ENCODE measurements at places on chromosomes 5 and 9.

- no peaks in the 10 kb centered on the region for H3K27me3 ChIP-seq
- H3K36me3 ChIP-seq, result no peaks in the 10 kb centered on the region
- H3K27ac ChIP-seq, result no peak overlapping the region
- DNase-seq, result no peak
- no peaks in the 10 kb centered on the region for H3K4me1 ChIP-seq
These were observed 800.8 kb upstream of the TYRP1 start for GRCh38 chr9:11892401-11892800.

DNA sequence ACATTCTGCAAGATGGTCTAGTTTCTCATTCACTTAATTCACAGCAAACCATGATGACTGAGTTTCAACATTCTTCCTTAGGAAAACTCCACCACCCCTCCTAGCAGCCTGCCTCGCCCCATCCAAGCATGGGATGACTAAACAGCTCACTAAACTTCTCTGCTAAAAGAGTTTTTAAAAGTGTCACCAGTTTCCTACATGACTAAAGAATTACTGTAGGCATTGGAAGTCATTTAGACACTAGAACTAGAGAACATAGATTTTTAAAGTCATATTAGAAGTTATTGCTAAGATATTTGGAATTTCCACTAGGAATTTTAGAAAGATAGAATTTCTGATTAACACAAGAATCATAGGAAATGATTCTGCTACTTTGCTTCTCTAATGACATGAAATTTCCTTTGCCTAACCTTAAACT lies 5.5 kb upstream of the ESM1 start:
- no peak for DNase-seq
- no peaks in the 10 kb centered on the region for H3K4me1 ChIP-seq
- no peak overlapping the region for H3K4me3 ChIP-seq
- no peak overlapping the region for H3K27ac ChIP-seq
- no peaks in the 10 kb centered on the region for H3K36me3 ChIP-seq
- no peaks in the 10 kb centered on the region for H3K27me3 ChIP-seq

- no peak overlapping the region for H3K27ac ChIP-seq
- H3K36me3 ChIP-seq, result no peaks in the 10 kb centered on the region
- H3K4me1 ChIP-seq, result no peaks in the 10 kb centered on the region
- H3K4me3 ChIP-seq, result no peak overlapping the region
These were observed 609.5 kb upstream of the NUDT12 start for GRCh38 chr5:104171958-104172690.

- no peak for DNase-seq
- no peaks in the 10 kb centered on the region for H3K36me3 ChIP-seq
- no peaks in the 10 kb centered on the region for H3K4me1 ChIP-seq
- H3K27me3 ChIP-seq, result no peaks in the 10 kb centered on the region
These were observed 83.2 kb downstream of the PDZD2 start for GRCh38 chr5:31722111-31722510.

DNA sequence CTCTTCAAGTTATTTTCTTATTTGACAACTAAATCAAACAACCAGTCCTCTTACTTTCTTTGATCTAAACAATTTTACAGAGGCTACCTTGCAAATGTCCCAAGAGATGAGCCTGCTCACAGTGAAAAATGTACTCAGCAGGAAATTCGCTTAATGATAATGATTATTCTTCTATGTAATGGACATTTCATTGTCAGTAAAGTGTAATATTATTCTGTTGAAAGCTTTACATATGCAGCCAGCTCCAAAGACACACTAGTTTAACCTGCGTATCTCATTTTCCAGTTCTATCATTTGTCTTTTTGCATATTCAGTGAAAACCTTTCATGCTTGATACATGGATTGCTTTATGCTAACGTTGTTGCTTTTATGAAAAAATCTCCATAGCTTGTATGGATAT lies 758.7 kb upstream of the ZNF608 start:
- no peaks in the 10 kb centered on the region for H3K36me3 ChIP-seq
- H3K27ac ChIP-seq, result no peak overlapping the region
- H3K4me1 ChIP-seq, result no peaks in the 10 kb centered on the region
- H3K4me3 ChIP-seq, result no peak overlapping the region
- DNase-seq, result no peak

- no peak overlapping the region for H3K4me3 ChIP-seq
- no peaks in the 10 kb centered on the region for H3K27me3 ChIP-seq
- no peak for DNase-seq
- no peaks in the 10 kb centered on the region for H3K36me3 ChIP-seq
- H3K4me1 ChIP-seq, result no peaks in the 10 kb centered on the region
- H3K27ac ChIP-seq, result no peak overlapping the region
These were observed 119.0 kb downstream of the SV2C start for GRCh38 chr5:76202182-76202581.

DNA sequence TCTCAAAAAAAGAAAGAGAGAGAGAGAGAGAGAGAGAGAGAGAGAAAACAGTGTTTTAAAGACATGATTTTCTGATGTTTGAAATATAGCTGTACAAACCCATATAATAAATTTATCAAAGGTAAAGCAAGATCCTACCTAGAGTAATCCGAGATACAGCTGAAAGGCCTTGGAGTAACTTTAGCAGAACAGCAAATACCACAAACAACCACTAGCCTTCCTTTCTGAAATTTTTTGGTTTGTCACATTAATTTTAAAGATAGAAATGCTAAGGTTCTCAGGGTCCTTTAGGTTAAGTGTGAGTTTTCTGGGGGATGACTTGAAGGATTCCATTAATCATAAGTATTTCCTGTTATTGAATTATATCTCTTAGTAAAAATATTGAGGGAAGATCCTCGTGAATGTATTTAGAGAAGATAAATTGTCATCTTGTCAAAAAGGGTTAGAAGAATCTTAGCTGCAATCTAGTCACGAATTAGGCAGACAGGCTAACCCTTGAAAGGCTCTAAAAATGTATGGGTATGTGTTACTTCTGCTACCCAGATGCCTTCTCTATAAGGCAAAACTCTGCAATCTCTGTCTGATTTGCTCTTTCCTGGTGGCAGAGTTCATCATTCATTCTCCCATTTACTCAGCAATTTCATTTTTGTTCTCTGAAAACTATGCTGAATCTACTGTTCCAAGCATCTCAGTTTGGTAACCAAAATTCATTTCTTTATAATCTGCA lies 27.3 kb downstream of the F2RL2 start:
- H3K4me3 ChIP-seq, result no peak overlapping the region
- no peaks in the 10 kb centered on the region for H3K36me3 ChIP-seq
- no peaks in the 10 kb centered on the region for H3K27me3 ChIP-seq
- no peak overlapping the region for H3K27ac ChIP-seq
- H3K4me1 ChIP-seq, result no peaks in the 10 kb centered on the region

GRCh38 chr5:122586351-122586750 lies 188.5 kb upstream of the SNX2 start:
- no peaks in the 10 kb centered on the region for H3K27me3 ChIP-seq
- no peak overlapping the region for H3K4me3 ChIP-seq

DNA sequence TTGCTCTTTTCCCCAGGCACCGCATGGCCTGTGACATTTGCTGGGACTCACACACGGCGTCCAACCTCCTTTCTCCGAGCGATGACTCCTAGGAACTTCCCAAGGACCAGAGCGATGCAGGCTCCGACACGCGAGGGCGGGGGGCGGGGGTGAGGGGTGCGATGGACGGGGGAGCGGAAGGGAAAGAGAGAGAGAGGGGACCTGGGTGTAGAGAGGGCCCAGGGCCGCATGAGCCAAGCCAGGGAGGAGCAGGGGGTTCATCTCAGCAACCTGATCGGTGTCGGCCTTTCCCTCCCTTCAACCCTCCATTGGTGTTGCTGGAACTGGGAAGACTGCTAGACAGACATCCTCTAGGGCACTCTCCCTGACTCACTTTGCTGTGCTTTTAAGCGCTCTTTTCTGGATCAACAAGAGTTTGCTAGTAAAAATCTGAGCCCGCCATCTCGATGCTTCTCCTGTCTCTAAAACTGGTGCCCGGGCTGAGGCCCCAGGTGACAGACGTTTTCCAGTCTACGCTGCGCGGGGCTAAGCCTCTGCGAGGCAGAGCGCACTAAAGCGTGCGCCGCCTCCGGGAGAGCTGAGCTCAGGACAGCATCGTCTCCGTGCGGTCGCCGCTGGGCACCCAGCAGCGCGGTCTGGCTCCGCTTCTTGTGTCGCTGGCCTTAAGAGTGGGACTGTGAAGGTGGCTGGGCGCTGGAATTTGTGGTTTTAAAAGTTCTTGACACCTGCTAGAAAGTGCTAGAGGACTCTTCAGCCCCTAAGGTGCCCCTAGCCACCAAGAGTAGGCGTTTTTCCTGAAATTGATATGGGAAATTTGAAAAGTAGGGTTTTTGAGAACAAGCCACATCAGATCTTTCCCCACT lies 1.0 kb upstream of the TSLP start:
- no peak overlapping the region for H3K27ac ChIP-seq
- DNase-seq, result no peak
- H3K27me3 ChIP-seq, result no peaks in the 10 kb centered on the region
- H3K4me1 ChIP-seq, result peaks cover 17% of the 10 kb centered on the region
- peak overlapping the region; percentile 6 for H3K4me3 ChIP-seq

DNA sequence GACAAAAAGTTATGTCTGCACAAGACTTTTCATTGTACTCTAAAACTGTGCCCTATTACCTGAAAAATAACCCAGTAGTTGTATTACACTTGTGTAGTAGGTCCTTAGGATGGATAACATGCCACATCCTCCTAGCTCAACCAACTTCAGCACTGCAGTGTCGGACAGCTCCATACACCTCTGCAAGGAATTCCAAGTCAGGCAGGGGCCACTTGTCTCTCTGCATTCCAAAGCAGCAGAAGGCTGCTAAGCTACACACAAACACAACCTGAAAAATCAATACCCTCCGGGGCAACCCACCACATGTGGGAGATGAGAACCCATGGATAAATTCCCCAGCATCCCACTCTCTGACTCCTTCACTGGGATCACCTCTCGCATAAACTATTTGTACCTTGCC lies 50.2 kb downstream of the MED10 start:
- H3K27ac ChIP-seq, result no peak overlapping the region
- H3K4me1 ChIP-seq, result no peaks in the 10 kb centered on the region
- no peak for DNase-seq
- no peaks in the 10 kb centered on the region for H3K36me3 ChIP-seq

GRCh38 chr9:113461285-113461684 lies 2.2 kb upstream of the RGS3 start:
- H3K36me3 ChIP-seq, result no peaks in the 10 kb centered on the region
- peaks cover 20% of the 10 kb centered on the region for H3K4me1 ChIP-seq
- no peaks in the 10 kb centered on the region for H3K27me3 ChIP-seq
- H3K4me3 ChIP-seq, result no peak overlapping the region
- DNase-seq, result no peak

DNA sequence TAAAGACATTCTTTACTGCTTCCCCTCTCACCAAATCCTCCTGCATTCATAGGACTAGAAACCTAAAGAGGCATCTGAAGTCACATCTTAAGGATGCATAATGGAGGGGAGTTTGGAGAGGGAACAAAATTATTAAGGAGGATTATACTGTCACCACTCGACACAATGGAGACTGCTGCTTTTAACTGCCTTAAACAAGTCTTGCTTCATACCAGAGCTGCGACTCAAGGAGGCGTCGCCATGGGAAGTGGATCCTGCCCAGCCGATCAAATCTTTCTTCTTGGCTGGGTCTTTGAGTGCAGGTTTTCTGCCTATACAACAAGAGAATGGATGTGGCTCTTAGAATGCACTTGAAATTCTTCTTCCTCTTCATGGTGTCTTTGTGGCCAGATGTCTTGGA lies 66.7 kb upstream of the FOXE1 start:
- no peaks in the 10 kb centered on the region for H3K4me1 ChIP-seq
- no peak overlapping the region for H3K27ac ChIP-seq
- no peaks in the 10 kb centered on the region for H3K36me3 ChIP-seq

DNA sequence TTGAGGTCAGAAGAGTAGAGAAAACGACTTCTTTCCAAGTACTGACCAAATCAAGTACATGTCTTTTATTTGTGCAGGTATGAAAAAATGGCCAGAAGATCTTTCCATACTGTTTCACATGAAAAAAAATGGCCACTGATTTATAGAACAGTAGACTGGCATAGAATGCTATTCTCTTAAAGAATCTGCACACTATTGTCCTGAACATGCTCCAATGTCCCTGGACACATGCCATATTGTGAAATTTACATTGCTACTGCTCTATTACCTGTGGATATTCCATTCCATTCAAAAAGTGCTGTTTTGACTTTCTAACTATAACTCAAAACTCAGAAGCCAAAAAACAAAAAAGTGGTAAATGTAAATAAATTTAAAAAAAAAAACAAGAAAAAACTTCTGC lies 60.6 kb downstream of the FBXL17 start:
- H3K27ac ChIP-seq, result no peak overlapping the region
- DNase-seq, result no peak
- H3K4me1 ChIP-seq, result no peaks in the 10 kb centered on the region
- H3K36me3 ChIP-seq, result no peaks in the 10 kb centered on the region
- H3K27me3 ChIP-seq, result no peaks in the 10 kb centered on the region
- H3K4me3 ChIP-seq, result no peak overlapping the region

DNA sequence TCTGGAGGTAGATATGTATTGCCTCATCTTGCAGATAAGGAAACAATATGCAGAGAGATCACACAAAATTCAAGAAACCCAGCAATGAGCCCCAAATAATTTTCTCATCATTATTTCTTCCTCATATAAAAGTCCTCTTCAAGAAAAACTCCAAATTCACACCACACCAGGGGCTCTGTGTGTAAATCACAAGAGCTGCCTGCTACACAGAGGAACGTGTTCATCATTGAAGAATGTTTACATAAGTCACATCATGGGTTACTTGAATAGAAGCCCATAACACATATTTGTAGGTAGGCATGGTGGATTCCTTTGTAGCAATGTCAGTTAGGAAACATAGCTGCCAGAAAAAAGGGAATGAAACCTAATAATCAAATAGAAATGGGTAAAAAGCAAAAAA lies 308.1 kb upstream of the TLE4 start:
- no peaks in the 10 kb centered on the region for H3K27me3 ChIP-seq
- no peaks in the 10 kb centered on the region for H3K36me3 ChIP-seq
- no peak overlapping the region for H3K27ac ChIP-seq
- no peak overlapping the region for H3K4me3 ChIP-seq

DNA sequence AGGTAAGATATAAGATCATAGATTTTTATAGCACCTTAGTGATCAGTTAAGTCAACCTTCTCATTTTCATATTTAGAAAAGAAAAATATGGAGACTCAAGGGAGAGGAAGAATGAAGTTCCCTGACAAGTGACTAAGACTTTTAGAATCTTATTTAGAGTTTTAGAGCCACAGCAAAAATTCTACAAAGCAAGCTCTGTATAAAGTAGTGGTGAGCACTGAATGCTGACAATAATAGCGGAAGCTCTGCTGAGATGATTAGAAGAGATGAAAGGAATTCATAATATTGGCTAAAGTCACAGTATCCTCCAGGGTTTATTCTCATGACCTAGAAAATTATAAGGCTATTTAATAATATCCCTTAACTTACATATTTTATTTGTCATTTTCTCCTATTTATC lies 316.0 kb downstream of the PDE4D start:
- no peak for DNase-seq
- no peak overlapping the region for H3K27ac ChIP-seq
- H3K4me1 ChIP-seq, result no peaks in the 10 kb centered on the region
- no peaks in the 10 kb centered on the region for H3K27me3 ChIP-seq

DNA sequence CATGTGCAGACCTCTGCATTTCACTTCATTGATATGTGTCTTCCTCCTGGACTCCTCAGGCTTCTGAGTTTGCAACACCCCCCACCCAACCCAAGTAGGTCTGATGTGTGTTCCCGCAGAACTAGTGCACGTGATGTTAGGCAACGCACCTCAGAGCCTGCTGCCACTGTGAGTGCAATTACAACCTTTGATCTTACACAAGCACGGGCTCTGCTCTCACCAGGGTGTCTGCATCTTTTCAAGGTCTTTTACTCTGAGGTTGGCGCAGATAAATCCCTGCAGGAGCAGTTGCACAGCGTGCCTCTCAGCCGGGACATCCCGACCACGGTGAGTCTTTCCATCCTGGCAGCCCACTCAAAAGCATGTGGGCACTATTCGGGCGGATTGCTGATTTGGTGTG lies 80.1 kb downstream of the EGFLAM start:
- no peak overlapping the region for H3K27ac ChIP-seq
- DNase-seq, result no peak
- H3K4me3 ChIP-seq, result no peak overlapping the region
- no peaks in the 10 kb centered on the region for H3K4me1 ChIP-seq

Data from vagina (tissue), 2 donors.